ENCODE measurements at places on chromosomes 6 and 20. TPM values are rescaled to one million over a fixed set of nuclear protein-coding genes. Genes with fewer than 3 reads are reported as not detected.

- DNase-seq: no peak
Observed at GRCh38 chr20:57450419-57450818, 59.2 kb downstream of the RBM38 start.

GRCh38 chr20:5191829-5192569, 65.2 kb downstream of the CDS2 start:
- DNase-seq: peak; percentile 75

DNA sequence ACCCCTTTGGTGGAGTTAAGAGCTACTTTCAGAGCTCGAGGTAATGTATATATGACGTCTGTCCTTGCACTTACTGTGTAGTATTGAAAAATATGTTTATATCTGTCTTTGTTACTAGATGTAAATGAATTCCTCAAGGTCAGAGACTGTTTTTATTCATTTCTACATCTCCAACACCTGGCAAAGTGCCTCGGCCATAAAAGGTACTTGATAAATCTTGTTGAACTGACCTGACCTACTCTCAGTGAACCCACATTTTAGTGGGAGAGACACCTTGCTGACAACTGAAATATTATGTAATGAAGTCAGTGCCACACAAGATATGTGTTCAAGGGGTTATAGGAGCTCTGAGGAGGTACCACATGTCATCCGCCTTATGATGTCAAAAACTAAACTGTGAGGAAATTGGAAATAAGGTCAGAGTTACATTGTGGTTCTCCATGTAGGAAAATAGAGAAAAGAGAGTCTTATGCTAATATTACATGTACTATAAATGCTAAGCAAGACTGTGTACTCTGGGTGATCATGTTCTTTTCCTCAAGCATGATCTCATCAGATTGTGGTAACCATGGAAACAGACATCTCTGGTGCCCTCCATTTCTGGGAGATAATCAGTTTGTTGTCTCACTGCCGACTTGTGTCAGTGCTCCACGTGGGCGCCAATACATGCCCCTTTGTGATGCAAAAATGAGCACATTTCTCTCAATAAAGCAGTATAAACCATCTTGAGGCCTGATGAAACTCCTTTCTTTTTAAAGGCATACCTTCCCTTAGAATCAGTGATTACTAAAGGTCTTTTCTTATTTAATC, 5.7 kb upstream of the TMEM30A start:
- DNase-seq: no peak

GRCh38 chr20:20783450-20783849, 71.0 kb upstream of the RALGAPA2 start:
- no peak for DNase-seq

- no peak for DNase-seq
Observed at GRCh38 chr20:30593572-30593971, 663.9 kb upstream of the DEFB115 start.

GRCh38 chr6:138346302-138347195, 31.2 kb upstream of the SMIM28 start:
- DNase-seq: no peak

- peak; percentile 91 for DNase-seq
Observed at GRCh38 chr6:41039060-41039998, at the start of gene UNC5CL. Gene UNC5CL (minus strand): TSS chr6:41039221. CDS start chr6:41035074, 4,147 bp downstream.

GRCh38 chr6:37699887-37700619, 2.4 kb upstream of the MDGA1 start:
- DNase-seq: peak; percentile 66

GRCh38 chr6:43489277-43490072, 12.1 kb downstream of the TJAP1 start:
- no peak for DNase-seq

- DNase-seq: no peak
Observed at GRCh38 chr20:51470499-51470820, 72.1 kb downstream of the NFATC2 start.

DNA sequence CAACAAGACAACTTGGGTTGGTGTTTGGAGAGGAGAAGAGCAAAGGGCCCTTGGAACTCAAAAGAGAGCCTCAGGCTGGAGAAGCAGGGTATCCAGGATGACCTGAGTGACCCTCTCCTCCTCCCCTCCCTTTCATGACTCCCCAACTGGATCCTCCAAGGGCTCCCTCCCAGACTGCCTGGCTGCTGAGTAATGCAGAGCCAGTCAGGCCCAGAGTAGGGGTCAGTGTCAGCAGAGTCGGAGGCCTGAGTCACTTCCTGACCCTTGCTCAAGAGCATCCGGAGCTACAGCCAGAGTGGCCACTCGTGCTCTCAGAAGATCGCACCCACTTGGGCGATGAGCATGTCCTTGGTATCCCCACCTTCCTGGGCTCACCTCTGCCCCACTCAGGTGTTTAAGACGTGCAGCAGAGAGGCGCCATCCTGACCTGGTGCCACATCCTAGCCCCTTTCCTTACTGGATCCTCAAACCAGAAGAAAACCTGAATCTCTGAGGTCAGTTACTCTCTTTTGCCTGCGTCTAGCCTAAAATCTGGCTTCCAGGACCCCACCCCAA, 2.8 kb upstream of the MAPK13 start:
- no peak for DNase-seq

DNA sequence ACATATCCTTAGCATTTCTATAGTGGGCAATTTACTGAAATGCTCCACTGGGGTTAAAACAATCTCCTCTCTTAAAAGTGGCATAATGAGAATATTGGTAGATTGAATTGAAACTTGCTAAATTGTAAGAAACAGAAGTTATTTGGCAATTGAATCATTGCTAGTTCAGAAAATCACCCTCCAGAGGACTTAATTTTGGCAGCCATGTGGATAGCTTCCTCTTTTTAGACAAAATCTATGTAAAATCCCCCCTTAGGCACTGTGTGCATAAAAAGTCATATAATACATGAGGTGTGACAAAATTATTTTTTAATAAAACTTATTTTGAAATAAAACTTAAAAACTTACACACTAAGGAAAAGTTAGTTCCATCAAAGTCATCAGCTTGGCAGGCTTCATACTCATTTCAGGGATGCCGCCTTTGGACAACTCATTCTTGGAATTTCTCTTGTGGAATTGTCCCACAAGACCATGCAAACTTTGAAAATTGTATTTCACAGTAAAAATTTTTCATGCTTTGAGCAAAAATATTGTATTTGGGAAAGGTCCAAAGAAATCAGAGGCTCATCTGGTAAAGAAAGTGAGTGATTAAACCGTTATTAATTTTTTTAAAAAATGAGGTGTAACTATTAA, 473.0 kb downstream of the BCKDHB start:
- DNase-seq: no peak

DNA sequence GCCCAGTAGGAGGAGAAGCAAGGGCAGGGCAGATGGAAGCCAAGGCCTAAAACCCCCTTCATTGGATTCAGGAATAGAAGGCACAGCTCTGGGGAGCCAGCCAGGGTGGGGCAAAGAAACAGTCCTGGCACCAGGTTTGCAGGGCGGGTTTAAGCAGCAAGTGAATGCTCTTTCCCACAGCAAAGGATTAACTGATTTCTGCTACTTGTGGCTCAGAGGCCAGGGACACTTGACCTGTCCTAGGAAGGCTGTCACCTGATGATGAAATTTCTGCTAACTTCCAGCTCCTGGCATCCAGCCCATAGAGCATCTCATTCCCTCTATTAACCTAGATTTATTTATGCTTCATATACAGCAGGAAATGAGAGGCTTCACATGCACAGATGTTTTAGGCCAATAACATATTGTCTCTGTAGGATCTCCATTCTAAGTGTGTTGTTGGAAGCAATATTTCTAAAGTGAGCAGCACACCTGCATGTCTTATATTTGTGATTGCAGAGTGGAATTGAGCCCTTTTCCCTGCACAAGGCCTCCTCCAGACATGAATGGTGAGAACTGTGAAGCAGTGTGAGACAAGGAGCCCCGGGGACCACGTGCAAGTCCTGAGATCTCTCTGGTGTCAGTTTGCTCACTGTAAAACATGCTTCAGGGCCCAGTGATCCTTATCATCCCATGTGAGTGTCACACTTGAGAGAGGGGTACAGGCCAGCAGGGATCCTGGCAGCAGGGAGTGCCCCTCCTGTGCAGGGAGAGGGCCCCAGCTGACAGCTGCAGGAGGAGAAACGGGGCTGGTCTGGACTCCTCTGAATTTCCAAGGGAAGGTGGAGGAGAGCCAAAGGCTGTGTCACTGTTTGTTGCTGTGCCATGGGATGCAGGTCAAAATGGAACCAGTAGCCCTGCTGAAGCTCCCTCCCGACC, 41.1 kb upstream of the CST5 start:
- DNase-seq: no peak

DNA sequence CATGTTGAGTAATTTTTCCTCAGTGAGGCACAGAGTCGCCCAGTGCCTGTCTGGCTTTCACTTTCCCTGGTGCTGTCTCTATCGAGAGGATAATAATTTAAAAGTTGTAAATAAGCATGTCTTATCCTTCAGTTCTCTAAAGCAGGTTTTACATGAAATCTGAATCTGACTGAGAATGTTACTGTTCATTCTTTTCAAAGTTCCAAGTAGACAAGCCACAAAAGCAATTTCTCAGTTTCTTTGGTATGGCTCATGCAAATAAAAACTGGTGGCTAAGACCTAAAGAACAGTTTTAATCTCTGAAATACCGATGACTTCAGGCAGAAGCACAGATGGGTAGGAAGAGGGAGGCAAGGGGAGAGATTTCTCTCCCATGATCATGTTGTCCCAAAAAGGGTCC, 87.6 kb upstream of the GCM1 start:
- no peak for DNase-seq

DNA sequence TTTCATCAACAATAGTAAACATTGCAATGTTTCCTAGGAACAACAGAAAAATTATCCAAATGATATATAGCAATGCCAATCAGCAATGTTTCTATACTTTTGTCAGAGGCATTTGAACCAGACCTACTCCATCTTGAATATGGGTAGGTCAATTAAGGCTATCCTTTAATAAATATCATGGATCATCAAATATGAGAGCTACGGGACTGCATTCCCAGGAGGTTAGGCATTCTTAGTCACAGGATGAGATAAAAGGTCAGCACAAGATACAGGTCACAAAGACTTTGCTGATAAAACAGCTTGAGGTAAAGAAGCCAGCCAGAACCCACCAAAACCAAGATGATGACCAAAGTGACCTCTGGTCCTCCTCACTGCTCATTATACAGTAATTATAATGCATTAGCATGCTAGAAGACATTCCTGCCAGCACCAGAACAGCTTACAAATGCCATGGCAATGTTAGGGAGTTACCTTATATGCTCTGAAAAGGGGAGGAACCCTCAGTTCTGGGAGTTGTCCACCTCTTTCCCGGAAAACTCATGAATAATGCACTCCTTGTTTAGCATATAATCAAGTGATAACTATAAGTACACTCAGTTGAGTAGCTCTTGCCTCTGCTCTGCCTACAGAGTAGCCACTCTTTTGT, 8.6 kb upstream of the SERPINB6 start:
- DNase-seq: peak; percentile 50

GRCh38 chr6:99308788-99309187, 40.7 kb downstream of the FAXC start:
- no peak for DNase-seq

DNA sequence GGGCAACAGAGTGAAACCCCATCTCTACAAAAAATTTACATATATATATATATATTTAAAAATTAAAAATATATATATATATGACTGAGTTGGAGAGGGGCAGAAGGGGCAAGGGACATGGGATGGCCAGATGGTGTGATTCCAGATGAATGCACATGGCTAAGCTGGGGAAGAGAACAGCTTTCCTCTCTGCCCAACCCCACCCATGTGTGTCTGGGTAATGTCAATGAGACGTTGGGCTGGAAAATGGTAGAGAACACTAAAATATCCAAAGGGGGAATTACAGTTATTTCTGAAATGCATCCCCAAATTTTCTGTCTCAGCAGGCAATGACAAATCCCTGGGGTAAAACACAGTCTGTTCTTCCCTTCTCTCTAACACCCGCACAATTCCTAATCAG, 31.2 kb upstream of the CCND3 start:
- no peak for DNase-seq

GRCh38 chr6:109051301-109052017, 43.2 kb downstream of the SESN1 start:
- DNase-seq: no peak

DNA sequence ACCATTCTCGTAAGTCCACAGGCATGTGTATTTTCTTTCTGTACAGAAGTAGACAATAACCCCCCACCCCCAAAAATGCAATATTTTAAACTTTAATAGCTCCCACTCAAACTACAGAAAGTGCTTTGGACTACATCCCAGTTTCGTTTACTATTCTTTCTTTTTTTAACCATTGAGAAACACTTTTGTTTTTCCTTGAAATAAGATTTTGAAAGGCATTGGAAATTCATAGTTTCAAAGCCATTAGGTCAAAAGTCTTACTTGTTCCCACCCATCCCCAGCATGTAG, 140.0 kb downstream of the KIF16B start:
- DNase-seq: no peak

DNA sequence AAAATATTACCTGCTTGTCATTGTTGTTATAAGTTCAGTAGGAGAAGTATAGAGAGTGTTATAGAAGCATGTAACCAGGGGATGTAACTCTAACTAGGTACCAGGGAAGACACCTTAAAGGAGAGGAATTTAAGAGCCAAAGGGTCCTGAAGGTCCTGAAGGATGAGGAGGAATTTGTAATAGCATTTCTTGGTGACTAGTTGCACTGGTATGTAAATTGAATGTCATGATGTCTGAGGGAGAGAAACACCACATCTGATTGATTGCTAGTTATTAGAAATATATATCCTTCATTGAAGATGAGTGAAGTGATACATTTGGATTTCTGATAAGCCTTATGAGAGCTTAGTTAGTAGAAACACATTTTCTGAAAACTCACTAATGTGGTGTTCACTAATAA, 643.8 kb downstream of the RFPL4B start:
- DNase-seq: no peak

DNA sequence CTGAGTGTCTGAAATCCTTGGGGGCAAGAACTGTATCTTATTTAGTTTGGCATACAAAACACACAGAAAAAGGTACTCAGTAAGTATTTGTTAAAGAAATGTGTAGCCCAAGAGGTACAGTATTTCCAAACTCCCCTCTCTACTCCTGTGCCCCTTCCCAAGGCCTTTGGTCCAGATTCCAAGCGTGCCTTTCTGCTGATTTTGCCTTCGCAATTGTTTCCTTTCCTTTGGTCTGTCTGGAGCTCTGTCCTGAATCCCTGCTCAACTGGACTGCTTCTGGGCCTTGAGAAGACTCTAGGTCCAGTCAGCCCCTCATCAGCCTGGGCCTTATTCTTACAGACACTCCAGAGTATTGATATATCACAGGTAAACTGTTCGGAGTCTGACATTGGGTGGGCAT, 122.2 kb upstream of the SYNCRIP start:
- DNase-seq: no peak

GRCh38 chr6:37323580-37323979, 30.2 kb upstream of the RNF8 start:
- DNase-seq: peak; percentile 7

BCAS1 gene
- not detected for total RNA-seq

GNRH2 gene
- 0.72 TPM for total RNA-seq

CRISP2 gene
- not detected for total RNA-seq

SPATA25 gene
- 1.4 TPM for total RNA-seq

RIPOR3 gene
- total RNA-seq: 0.46 TPM

SMOC2 gene
- not detected for total RNA-seq

ZNF337 gene
- total RNA-seq: 11.3 TPM

MCCD1 gene
- not detected for total RNA-seq

SCUBE3 gene
- 0.81 TPM for total RNA-seq

GSTA5 gene
- not detected for total RNA-seq

Measured in endodermal cell (in vitro differentiated cells).